ENCODE measurements at places on chromosomes 12 and 14.

DNA sequence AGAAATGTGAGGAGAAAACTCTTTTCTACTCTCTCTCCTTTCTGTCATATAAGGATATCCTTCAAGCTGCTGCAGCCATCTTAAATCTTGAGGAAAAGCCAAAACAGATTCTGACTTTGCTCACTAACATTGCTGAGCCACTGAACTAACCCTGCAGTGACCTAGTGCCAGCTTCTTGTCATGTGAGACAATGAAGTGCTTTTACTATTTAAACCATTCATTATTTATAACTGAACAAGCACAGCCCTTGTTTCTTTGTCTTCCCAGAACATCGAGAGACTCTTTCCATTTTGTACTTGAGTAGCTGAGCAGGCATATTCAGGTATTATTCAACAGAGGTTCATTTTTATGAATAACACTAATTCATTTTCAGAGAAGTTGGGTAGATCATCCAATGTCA, 455.0 kb upstream of the TMPO start:
- DNase-seq, result no peak

- no peak for DNase-seq
Observed at GRCh38 chr12:117042862-117043261, 56.4 kb downstream of the TESC start.

- no peak for DNase-seq
Observed at GRCh38 chr14:88005050-88005481, at the start of gene GPR65. Gene GPR65 (plus strand): TSS chr14:88005135. CDS start chr14:88010848, 5,713 bp downstream.

DNA sequence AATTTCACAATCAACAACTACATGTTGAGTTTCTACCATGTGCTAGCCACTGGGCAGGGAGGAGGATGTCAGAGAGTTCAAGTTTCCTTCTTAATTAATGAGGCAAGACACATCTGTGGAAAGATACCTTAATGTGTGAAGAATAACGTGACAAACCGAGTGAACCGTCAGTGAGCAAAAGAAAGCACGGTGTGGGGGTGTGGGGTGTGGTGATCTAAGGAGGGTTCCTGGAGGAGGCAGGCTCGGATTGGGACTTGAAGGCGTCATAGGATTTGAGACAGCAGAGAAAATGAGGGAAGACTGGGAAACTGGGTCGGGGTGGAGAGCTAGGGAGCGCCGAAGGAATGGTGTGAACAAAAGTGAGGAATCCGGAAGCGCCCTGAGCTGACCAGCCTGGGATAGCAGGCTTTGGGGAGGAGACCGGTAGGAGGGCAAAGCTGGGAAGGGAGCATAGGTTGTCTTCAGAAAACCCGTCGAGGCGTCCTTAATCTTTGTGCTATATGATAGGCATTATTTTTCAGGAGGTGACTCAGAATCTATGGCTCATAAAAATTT, 22.3 kb downstream of the GALNT8 start:
- DNase-seq, result no peak

GRCh38 chr14:68864361-68864750, 71.5 kb upstream of the ZFP36L1 start:
- no peak for DNase-seq

DNA sequence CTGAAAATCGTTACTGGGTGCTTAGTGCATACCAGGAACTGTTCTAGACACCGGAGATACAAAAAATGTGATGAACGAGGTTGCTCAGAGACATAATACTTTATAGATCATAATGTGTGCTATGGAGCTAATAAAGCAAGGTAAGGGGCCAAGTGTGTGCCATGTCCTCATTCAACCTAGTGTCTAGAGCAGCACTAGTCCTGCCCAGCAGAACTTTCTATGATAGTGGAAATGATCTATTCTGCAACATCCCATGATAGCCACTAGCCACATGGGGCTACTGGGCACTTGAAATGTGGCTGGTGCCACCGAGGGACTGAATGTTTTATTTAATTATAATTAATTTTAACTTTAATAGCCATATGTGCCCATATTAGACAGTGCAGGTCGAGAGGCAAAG, 15.6 kb downstream of the NUAK1 start:
- no peak for DNase-seq

DNA sequence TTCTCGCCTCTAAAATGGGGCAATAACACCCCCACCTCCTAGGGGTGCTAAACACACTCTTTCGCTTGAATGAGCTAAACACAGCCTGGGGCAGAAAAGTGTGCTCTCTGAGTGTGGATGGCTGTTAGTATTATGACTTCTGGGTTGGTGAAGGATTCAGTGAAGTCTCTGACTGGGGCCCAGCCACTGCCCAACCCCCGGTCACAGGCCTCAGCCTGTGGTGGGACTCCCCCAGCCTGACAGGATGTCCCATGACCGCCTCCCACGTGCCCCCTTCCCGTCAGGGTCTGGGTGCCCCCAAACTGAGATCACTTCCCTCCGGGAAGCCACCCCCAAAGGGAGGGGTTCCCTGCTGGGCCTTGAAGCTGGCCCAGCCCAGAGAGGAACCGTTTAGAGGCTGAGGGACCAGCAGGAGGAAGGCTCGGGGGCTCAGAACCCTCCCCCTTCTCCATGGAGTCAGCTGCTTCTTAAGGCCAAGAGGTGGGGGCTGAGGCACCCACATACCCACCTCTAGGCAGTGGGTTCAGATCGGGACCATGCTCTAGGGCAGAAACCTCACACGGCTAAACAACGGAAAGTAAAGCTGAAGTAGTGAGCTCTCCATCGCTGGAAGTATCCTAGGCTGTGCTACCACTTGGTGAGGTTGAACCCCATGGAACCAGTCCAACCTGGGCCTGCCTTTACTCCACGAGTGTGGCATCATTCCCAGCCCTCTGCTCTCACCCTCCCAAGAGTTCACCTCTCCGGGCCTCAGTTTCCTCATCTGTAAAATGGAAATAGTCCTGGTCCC, 13.8 kb downstream of the DTX1 start:
- no peak for DNase-seq

- DNase-seq, result no peak
Observed at GRCh38 chr14:89366864-89367778, 49.9 kb downstream of the FOXN3 start.

DNA sequence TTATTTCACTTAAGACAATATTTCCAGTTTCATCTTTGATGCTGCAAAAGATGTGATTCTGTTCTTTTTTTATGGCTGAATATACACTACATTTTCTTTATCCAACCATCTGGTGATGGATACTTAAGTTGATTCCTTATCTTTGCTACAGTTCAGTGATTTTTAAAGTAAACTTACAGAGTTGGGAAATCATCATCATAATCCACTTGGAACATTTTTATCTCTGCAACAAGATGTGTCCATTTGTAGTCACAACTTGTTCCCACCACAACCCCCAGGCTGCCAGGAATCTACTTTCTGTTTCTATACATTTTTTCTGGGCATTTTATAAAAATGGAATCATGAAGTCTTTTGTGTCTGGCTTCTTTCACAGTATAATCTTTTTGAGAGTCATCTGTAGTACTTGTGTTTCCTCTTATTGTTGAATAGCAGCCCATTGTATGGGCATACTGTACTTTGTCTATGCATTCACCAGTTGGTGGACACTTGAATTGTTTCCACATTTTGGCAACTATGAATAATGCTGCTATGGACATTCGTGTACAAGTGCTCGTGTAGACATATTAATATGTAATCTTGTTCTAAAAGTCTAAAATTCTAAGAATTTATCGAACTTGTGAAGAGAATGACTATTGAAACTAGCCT, 212.5 kb upstream of the DDHD1 start:
- no peak for DNase-seq

- peak; percentile 76 for DNase-seq
Observed at GRCh38 chr12:57127726-57128518, at the start of gene LRP1. Gene LRP1 (plus strand): TSS chr12:57128483. CDS start chr12:57128965, 482 bp downstream.

DNA sequence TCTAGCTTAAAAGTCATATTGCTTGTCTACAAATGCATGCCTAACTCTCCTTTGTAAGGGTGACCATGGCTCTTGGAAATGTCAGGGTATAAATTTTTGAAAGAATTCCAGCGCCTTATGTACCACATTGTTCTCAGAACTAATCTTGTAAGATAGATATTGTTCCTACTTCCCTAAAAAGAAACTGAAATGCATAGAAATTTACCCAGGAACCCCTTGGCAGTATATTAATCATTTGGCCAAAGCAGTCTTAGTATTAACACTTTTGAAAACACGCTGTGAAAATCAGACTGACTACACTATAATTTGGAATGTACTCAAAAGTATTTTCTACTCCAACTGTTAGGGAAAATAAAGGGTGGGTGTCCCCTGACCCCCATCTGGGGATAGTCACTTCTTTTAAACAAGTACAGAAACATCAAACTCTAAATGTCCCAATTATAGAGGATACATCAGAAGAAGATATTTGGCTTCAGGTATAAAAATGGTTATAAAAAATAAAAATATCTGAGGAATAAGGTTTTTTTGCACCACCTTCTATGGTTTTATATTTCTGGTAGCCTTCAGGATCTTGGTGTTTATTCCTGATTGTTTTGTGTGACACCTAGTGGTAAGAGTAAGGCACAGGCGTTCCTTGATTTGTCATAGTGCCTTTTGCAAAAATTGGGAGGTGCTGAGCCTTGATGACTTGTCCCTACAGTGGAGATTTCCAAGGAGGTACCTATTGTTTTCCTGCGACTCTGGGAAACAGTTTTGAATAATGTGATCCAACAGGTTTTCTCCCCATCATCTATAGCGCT, 2.2 kb upstream of the NFKBIA start:
- no peak for DNase-seq

GRCh38 chr12:89799316-89799715, 90.7 kb upstream of the ATP2B1 start:
- DNase-seq, result no peak
